Activated T-cell treated with anti-CD3 and anti-CD28 coated beads, Interleukin-2, amount 50 U/mL, for 72 hours (primary cell): ENCODE measurements at places on chromosomes 7 and 10.

DNA sequence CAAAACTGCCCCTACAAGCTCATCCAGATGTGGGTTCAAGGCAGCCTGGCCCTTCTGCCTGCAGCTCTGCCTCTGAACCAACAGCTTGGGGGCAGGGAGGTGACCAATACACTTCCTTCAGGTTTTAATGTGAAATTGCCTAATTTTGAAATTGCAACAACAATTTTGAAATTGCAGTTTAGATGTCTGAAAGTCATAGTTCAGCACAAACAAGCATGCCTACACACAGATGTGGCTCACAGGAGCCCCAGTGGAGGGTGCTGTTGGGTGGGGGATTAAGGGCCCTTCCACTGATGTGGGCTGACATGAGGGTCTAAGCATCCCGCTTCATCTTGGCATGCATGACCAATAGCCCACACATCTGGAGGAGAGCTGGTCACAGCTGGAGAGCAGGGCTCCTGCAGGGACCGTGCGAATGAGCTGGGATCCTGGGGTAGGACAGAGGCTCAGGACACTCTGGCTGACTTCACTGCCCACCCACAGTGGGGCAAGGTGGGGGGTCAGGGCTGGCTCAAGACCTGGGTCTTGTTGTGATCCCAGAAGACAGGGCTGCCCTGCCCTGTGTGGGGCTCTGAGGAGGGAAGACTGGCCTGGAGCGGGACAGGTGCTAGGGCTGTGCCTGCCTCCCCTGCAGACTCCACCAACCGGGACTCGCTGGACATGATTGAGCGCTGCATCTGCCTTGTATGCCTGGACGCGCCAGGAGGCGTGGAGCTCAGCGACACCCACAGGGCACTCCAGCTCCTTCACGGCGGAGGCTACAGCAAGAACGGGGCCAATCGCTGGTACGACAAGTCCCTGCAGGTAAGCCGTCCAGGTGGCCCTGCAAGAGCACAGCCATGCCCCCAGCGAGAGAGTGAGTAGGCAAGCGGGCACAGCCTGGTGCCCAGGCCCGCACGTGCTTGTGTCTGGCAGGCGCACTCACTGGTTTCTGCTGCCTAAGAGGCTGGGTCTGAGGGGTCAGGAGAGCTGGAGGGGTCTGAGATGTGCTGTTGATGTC, 32.3 kb downstream of the CHAT start:
- DNase-seq: no peak

DNA sequence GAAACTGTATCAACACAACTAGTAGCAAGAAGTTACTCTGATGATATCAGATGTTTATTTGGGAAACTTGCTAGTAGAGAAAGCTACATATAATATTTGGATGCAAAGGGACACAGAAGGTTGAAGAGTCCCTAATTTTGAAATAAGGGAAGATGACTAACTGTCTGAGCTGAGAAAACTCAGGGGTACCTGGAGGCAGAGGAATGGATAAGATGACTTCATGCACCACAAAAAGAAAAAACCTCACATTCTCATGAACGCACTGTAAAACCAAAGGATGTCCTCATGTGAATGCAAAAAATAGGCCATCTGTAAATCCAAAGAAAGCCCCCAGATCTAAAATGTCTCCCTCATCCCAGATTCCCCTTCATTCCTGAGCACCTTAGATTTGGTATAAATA, 29.3 kb downstream of the PRSS2 start:
- DNase-seq: no peak

GRCh38 chr10:80530816-80531215, 6.9 kb upstream of the SH2D4B start:
- DNase-seq: no peak

DNA sequence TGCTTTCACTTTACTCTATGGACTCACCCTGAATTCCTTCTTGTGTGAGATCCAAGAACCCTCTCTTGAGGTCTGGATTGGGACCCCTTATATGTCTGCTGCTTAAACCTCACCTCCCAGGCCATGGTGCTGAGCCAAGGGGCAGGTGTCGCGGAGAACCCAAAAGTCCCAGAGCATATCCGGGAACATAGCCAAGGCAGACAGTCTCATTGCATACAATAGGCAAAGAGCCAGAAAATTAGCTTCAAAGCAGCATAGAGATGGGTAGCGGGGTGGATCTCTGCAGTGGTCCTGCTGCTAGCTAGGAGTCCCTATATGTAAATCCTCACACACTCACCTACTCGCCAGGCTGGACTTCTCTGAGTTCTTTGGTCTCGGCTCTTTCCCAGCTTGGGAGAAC, 5.5 kb downstream of the CCL24 start:
- no peak for DNase-seq

DNA sequence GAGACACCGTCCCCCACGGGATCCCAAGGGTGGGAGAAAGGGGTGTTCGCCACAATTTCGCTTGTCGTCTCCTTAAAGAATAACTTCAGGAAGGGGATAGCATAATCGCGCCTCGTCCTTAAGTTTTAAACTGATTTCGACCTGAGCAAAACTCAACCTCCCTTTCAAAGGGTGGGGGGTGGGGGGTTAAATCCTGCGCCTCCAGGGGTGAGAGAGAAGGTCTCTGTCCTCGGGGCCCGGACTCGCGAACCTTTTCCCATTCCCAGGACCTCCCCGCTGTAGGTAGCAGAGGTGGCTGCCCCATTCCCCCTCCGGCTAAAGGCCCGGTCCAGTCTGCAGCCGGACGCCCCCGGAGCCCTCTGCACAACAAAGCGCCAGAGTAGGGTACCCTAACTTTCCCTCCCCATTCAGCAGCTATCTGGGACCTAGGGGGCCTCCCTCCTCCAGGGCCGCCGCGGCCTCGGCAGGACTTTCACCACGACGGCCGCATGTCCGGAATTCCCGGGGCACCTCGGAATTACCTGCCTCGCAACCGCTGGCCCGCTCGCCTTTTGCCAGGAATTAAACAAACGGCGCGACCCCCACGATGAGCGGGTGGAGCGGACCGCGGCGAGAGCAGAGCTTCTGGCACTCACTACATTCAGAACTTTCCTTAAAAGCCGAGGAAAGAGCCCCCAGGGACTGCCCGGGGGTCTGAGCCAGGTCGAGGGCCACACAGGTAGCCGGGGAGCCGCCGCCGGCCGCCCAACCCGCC, 1.7 kb downstream of the CDK6 start:
- DNase-seq: no peak

DNA sequence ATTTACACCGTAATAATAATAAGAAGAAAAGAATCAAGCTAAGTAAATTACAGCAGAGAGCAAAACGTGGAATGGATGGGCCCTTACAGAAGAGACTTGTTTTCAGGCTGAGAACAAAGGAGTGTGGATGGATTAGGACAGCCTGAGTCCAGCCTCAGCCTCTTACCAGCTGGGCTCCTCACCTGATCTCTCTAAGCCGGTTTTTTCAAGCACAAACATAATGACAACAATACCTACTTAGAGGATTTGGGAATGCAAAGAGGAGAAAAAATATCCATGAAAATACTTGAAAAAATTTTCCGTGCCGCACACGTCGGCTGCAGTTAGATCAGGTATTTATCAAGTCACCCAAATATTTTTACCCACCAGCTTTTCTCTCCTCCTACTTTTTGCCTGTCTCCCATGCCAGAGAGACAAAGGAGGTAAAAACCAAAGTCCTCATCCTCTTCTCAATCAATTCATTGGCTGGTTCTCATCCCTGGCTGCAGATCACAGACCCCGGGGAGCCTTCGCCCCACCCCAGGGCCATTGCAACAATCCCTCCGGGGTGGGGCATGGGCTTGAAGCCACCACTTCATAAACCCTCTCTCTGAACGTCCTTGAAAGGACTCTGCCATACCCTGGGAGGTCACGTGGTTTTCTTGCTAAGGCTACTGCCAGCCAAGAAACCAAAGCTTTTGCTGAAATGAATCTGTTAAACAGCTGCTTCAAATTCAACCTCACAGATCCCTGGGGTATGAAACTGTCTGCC, 29.7 kb upstream of the GTF2I start:
- no peak for DNase-seq

DNA sequence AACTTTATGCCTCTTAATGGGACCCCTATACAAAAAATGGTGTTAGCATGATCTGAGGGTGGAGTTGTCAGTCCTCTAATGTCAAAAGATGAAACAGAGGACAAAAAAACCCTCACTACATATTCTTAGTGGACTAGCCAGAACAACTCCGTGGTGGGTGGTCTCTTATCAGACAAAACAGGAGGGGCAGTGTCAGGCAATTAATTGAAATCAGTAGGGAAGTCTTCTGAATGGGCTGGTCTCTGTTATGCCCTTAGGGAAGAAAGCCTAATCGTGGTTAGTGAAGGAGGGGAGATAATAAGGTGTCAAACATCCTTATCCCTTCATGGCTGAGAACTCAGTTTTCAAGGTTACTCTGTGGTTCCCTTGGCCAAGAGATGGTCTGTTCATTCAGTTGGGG, 909.4 kb downstream of the GRID1 start:
- no peak for DNase-seq

- DNase-seq: no peak
Measured at GRCh38 chr7:11751315-11751714, 80.7 kb downstream of the THSD7A start.

GRCh38 chr7:53383131-53383530, 347.7 kb downstream of the POM121L12 start:
- DNase-seq: no peak

DNA sequence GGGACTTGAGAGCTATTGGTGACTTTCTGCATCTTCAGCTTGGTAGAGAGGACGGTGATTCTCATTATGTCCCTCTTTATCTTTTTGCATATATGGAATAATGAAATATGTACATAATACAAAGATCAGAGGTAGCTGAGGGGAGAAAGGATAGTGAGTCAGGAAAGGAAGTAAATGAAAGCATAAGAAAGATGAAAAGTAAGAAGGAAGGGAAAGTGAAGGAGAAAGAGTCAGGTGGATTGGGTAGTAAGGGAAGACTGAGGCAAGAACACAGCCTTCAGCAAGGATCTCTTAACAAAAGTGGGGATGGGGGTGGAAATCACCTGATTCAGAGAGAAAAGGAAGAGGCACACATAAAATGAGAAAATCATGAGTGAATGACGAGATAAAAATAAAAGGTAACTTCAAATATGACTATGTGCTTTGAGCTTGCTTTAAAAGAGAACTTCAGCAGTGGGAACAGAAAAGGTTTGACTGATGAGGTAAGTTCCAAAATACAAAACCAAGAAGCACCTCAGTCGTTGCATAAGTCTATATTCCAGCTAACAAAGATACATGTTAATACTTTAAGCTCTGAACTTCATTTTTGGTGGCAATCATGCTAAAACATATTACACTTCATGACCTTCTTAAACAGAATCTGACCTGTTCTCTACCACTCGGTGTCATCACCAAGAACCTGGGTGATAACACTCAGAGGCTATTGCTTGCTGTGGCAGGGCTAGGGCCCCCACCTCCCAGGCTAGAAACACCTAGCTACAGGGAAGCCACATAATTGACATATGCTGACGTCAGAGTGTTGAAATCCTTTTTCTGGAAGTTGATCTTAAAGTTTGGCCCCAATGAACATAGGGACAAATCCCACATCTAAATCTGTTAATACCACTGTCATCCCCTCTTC, 32.9 kb downstream of the NRCAM start:
- no peak for DNase-seq

GRCh38 chr10:5776881-5777197, 36.4 kb downstream of the GDI2 start:
- DNase-seq: no peak

DNA sequence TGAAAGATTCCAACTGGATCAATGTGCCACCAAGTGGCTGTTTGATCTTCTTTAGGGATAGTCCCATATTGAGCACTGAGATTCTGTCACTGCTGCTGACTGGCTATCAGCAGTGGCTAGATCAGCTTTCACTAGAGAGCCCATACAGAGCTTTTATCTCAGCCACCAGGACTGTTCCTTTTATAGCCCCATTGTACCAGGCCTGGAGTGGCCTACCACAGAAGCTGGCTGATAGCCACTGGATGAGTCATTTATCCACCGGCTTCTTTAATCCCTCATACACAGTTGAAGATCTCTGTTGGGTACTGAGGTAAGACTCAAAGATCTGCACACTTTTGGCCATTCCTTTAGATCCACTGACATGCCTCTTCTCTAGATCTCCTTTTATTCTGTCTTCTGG, 1101.1 kb downstream of the SORCS3 start:
- DNase-seq: no peak

DNA sequence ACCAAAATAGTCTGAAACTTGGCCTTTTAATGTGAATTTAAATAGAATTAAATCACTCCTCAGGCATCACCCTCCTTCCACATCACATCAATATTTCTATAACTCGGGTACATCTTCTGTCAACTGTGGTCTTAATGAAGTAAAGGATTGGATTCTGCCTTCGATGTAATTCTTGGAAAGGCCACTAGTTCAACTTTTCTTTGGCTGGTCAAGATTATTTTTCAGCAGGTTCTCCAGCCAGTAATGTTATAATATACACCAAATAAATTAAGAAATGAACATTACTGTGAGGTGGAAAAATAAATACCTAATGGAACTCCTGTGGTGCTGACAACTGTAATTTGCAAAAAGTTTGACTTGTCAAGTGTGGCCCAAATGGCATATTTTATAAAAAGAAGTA, 9.7 kb upstream of the SLC16A9 start:
- DNase-seq: no peak

DNA sequence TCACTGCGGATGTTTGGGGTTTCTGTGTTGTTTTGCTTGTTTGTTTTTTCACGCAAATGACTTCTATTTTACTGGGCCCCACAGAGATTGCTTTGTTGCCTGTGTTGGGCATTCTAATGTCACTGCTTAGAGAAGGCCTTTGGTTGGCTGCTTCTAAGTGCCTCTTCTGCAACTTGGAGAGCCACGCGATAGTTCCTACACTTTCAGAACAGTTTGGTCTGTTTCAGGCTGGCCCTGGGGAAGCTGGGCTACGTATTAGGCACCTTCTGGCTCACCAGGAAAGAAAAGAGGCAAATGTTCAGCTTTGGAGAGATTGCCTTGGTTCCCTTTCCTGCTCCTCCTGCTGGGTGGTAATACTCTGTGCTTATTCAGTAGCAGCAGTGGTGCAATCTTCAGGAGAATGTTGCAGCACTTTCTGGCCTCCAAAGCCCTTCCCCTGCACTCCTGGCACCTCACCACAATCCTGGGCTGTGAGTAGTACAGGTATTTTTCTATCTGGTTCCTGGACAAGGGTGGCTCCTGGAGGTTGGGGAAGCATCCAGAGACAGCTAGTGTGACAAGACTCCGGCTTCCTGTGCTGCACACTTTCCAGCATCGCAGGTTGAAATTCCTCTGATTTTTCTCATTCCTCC, 1.2 kb downstream of the ANTXRL start:
- DNase-seq: no peak
